ENCODE measurements at places on chromosomes 5 and 9.

DNA sequence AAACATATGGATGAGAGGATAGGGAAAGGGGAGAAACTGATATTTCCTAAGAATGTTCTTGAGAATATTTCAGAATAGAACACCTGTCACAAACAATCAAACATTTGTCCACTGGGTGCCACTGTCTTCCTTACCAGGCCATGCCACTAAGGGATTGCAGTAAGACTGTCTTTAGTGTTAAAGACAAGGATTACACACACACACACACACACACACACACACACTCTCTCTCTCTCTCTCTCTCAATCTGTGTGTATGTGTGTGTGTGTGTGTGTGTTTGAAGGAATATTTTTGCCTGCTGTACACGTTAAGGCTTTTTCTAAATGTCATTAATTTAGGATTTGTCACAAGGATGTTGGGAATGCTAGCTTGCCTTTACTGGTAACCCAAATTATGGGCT is 54.4 kb downstream of the CCDC192 start:
- DNase-seq, result no peak

- DNase-seq, result no peak
Observed at GRCh38 chr5:156883316-156883875, 33.3 kb downstream of the PPP1R2B start.

DNA sequence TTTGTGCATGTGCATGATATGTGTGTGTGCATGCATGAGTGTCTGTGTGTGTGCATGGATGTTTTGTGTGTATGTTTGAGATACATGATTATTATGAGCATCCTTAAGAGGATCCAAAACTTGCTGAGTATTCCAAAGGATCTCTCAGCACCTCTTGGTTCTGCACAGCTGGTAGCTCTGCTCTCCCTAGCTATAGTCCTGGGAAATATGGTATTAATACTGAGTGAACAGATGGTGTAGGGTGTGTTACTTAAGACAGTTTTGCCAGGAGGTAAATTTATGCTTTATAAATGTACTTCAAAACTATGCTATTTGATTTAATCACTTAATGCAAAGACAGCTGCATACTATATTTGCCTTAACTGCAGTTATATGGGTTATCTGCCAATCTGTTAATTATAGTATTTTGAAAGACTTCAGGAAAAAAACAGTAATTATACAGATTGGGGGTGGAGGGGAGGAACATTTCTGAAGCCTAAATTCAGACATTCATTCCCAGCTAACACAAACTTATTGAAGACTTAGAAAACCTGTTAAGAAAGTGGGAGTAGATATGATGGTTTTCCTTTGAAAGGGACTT is 215.5 kb downstream of the MPDZ start:
- DNase-seq, result no peak

- no peak for DNase-seq
Observed at GRCh38 chr9:127422787-127423186, 1.4 kb upstream of the ZNF79 start.

- DNase-seq, result no peak
Observed at GRCh38 chr5:58855851-58856739, 273.2 kb downstream of the RAB3C start.

GRCh38 chr5:65508978-65509377 is 27.3 kb upstream of the ADAMTS6 start:
- DNase-seq, result no peak

DNA sequence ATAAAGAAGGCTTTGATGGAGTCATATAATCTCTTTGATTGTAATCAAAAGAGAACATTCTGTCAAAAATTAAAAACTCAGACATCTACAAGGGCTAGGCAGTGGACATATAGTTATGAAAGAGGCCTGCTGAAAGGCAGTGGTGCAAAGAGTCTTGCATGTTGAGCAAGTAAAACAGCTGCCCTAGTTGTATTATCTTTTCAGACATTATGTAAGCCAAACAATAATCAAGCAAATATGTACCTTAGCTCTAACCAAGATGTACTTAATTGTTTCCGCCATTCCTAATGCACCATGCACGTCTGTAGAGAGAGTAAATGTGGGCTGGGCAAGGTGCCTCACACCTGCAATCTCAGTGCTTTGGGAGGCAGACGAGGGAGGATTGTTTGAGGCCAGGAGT is 14.3 kb downstream of the GAPT start:
- DNase-seq, result no peak

DNA sequence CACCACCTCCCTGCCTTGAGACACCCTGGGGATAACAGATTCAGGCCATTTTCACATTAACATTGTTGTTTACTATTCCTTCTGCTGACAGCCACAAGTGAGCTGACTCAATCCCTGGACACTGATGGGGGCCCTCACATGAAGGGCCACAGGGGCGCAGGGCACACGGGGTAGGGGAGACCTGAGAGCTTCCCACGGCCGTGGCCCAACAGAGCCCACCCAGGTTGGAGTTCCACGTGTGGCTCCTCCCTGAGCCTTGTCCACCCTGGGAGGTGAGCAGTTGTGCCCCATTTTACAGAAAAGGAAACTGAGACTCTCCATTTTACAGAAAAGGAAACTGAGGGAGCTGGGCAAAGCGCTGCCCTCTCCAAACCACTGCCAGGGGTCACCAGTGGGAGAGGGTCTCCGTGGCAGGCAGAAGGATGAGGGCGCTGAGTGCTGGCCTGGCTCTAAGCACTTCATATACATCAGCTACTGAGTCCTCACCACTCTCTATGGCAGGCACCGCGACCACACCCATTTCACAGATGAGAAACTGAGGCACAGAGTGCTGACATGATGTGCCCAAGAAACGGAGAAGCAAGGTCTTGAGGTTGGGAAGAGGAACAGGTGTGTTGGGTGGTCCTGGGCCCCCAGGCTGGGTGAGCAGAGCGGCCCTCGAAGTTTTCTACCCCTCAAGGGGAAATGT is 2.3 kb downstream of the NINJ1 start:
- no peak for DNase-seq

DNA sequence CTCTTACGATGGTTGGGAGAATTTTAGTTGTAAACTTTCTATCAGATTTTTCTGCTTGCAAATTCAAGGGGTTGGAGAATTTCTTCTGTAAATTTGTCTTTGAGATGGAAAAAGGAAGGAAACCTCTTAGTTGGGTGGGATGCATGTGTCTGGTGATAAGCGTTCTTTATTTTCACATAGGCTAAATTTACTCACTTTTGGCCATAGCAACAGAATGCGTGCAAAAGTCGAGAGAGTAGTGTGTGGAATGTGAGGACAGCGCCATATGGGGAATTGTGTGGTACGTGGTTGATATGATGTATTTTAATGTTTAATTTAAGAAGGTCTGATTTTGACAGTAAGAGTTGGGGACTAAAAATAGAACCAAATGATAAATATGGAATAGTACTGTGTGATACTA is 282.2 kb downstream of the TAF11L14 start:
- no peak for DNase-seq

- no peak for DNase-seq
Observed at GRCh38 chr5:102701748-102702147, 53.4 kb upstream of the PAM start.
